RKO (cell line): ENCODE measurements at places on chromosomes 2 and 18.
A peak's percentile ranks its signal among the peaks of the same experiment; 100 is the strongest.

GRCh38 chr2:183487326-183487725 lies 363.1 kb downstream of the NUP35 start:
- no peak for DNase-seq

DNA sequence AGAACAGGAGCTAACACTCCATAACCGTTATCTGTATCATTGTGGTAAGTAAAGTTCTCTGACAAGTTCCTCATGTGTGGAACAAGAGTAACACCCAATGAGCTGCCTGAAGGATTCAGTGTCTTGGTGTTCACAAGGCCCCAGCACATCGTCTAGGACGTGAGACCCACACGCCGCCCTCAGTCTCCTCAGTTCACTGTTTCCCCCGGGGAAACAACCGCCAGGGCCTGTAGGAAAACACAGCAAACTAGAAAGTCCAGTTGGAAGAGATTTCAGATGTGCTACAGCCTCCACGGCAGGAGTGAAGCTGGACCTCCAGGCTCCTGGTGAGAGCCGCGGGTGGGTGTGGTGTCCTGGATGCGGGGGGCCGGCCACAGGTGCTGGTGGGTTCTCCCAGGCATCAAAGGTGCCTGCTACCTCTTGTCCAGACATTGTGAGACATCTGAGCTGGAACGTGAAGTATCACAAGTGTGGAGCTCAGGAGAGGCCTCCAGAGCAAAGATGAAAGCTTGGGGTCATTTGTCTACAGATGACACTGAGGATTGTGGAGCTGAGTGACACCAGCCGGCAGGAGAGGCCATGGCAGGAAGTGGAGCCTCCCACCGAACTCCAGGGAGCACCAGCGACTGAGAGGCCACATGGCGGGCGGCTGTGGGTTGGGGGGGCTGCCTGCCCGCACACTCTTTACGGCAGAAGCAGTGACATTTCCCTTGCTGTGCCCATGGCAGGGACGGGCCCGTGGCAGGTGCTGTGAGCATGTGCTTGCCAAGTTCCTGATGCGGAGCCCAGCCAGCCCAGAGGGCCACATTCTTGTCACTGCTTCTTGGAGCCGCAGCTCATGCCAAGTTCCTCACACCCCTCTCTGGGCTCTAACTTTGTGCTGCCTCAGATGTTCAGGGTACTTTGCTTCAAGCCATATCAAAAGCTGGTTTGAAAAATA lies 131.2 kb downstream of the TMEM18 start:
- DNase-seq, result no peak

DNA sequence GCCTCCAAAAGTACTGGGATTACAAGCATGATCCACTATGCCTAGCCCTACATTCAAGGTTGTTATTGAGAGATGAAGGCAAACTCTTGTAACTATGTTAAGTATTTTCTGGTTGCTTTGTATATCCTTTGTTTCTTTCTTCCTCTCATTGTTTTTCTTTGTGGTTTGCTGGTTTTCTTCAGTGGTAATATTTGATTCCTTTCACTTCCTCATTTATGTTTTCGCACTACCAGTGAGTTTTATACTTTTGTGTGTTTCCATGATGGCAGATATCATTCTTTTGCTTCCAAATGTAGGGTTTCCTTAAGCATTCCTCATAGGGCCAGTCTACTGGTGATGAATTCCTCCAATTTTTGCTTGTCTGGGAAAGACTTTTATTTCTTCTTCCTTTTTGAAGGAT lies 90.2 kb downstream of the NCK2 start:
- DNase-seq, result no peak

DNA sequence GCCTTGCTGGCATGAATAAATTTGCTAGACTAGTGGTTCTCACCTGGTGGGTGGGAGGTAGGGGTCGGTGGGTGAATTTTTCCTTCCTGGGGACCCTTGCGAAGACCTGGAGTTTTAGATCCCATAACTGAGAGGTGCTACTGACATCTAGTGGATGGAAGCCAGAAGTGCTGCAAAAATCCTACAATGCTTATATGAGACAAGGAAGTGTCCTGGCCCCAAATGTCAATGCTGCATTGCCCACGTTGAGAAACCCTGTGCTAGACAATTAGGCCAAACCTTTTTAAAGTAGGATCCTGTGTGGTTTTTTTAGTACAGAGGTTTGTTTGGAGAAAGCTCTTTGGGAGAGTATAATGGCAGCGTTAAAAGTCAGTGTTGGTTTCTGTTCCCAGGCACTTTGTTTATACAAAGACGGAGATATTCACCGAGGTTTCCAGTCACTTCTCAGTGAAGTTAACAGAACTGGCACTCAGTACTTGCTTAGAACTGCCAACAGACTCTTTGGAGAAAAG lies 9.6 kb downstream of the SERPINB8 start:
- DNase-seq, result peak; percentile 67

GRCh38 chr18:41482501-41482900 lies 472.5 kb upstream of the PIK3C3 start:
- no peak for DNase-seq

GRCh38 chr2:84443477-84443876 lies 15.6 kb downstream of the SUCLG1 start:
- DNase-seq, result no peak

DNA sequence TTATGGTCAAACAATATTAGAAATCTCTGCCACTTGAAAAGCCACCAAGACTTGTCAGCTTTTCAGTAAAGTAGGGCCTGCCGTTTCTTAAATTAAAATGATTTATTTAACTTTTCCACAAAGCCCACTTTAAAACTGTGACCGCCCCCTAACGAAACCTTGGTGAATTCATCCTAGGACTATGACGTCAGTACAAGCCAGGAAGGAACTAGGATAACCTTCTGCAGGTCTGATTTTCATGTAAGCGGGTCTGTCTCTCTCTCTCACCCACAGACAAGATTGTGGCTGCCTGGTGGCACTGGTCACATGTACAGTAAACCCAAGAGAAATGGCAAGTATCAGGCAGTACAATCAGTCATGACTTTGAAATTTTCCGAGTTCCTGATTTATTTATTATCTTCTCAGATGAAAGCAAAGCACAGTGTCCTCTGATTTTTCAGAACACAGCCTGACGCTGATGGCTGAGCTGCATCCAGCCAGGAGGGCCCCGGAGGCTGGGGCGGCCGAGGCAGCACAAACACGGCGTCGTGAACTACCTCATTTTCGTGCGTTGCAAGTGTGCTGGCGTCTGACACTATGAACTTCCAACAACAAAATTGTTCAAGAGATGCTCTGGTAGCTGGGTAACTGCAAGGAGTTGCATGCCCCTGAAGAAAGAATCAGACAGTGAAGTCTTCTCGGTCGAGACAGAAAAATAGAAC lies 18.9 kb downstream of the SALL3 start:
- DNase-seq, result no peak

- no peak for DNase-seq
These were observed 303.2 kb upstream of the UBE2E3 start for GRCh38 chr2:180677200-180677599.

- no peak for DNase-seq
These were observed 168.9 kb downstream of the CDH7 start for GRCh38 chr18:65919663-65920062.

DNA sequence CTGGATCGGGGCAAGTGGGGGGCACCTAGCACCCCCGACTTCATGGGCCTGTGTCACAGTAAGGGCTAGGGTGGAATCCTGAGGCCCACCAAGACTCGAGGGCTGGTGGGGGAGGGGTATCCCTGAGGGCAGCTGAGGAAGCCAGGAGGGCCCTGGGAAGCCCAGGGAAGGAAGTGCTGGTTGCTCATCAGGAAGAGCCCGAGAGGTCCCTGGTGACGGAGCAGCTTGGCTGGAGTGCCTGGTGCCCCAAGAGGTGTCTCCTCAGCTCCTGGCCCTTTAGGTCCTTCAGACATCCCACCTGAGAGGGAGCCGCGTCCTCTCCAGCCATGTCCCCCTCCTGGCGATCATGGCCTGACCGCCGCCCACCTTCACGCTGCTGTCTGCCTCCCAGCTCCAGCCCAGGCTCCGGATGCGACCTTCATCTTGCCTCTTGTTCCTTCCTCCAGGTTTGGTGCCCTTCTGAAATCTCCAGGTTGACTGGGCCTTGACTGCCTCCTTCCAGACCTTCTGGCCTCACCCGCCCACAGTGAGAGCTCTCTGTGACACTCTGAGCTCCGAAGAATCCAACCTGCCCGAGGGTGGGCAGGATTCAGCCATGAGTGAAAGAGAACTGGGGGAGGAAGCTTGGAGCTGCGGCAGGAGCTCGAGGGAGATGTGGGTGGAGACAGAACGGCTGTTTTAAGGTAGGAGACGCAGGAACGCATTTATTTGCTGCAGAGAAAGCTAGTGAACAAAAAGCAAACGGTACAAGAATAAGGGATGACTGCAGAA lies 42.7 kb upstream of the SEMA4C start:
- DNase-seq, result no peak

GRCh38 chr2:239239607-239240413 lies 161.0 kb downstream of the HDAC4 start:
- no peak for DNase-seq

DNA sequence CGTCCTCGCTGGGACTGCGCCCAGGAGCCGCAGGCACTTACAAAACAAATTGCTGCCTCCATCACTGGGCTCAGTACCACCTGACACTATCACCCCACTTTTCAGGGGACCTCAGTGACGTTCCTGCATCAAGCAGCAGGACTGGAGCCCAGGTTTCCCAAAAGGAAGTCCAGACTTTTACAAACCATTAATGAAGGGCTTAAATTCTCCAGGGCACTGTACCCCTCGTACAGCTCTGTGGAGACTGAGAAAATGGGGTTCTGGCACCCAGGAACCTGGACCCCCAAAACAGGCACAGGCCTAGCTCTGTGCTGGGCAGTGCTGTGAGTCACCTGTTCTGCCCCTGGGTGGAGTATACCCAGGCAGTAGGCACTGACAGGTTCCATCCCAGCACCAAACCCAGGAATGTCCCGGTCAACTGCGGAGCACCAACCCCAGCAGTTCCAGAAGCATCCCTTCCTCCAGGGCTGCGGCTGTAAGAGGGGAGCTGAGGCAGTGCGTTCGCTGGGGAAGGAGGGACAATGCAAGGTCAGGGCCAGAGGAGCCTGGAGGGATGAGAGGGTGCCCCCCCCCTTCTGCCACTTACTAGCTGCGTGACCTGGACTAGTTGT lies 24.6 kb upstream of the NOTO start:
- no peak for DNase-seq

DNA sequence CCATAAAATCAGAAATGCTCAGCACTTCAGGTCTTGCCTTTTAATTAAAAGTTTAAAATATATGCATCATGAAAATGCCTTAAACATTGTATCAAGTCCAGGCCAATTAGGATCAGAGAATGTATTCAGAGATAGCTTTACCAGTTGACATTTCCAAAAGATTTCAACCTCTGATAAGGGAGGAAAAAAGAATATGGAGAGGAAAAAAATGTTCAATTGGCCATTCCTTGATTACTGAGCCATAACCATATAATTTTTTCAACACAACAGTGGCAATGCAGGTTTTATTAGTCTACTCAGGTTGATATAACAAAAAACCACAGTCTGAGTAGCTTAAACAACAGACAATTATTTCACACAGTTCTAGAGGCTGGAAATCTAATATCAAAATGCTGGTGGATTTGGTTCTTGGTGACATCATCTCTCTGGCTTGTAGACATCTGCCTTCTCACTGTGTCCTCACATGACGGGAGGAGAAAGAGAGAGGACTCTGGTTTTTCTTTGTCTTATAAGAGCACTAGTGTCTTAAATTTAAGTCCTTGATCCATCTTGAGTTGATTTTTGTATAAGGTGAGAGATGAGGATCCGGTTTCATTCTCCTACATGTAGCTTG lies 111.9 kb downstream of the IRS1 start:
- no peak for DNase-seq

- no peak for DNase-seq
These were observed 17.5 kb upstream of the CDC42EP3 start for GRCh38 chr2:37688771-37689468.

DNA sequence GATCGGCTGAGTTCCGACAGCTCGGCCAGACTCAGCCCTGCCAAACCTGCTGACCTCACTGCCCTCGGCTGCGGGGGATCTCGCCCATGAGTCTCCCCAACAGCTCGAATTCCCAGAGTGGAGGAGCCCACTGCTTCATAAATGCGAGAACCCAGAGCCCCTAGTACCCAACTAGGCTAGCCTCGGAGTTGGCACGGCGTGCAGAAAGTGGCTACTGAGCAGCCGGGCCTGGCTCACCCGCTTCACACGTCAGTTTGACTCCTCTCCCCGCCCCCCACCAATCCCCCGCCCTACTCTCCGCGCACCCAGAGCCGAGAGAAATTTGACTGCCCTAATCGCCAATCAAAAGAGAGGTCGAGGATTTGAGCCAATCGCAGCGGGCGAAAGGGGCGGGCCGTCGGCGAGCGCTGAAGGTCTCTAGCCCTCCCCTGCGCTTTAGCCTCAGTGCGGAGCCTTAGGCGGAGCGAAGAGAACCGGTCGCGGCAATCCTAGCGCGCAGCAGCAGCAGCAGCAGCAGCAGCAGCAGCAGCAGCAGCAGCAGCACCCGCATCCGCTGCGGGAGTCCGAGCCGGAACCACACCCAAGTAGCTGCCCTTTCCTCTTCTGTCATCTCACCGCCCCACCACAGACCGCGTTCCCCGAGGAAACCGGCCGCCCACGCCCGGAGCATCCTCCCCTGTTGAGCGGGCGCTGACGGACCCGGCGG lies at the start of gene GLS:
Gene GLS, plus strand, starts transcription at position 444 of the 706 bp plus-strand sequence. CDS start 264 bp downstream, outside the sequence.
- peak; percentile 96 for DNase-seq

DNA sequence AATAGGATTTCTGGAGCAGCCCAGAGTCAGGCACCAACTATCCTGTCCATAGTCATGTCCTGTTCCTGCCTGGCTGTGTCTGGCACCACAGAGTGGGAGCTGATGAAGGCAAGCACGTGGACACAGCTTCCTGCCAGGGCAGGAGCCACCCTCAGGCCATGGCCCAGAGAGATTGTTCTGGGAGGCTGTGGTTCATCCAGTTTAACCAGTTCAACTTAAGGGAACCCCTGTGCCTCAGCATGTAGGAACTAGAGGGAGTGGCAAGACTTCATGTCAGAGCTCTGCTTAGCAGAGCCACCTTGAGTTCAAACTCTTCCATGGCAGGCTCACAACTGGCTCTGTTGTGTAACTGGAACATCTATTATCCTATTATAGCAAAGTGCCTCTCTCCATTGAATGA lies 73.2 kb upstream of the NCKAP5 start:
- DNase-seq, result peak; percentile 16

GRCh38 chr2:219010162-219010756 lies 17.0 kb upstream of the CRYBA2 start:
- DNase-seq, result no peak

GRCh38 chr18:61738488-61738887 lies 154.3 kb downstream of the RNF152 start:
- DNase-seq, result no peak

- no peak for DNase-seq
These were observed 120.0 kb downstream of the COL6A3 start for GRCh38 chr2:237293978-237294377.
